ENCODE measurements at places on chromosomes 4 and X.

DNA sequence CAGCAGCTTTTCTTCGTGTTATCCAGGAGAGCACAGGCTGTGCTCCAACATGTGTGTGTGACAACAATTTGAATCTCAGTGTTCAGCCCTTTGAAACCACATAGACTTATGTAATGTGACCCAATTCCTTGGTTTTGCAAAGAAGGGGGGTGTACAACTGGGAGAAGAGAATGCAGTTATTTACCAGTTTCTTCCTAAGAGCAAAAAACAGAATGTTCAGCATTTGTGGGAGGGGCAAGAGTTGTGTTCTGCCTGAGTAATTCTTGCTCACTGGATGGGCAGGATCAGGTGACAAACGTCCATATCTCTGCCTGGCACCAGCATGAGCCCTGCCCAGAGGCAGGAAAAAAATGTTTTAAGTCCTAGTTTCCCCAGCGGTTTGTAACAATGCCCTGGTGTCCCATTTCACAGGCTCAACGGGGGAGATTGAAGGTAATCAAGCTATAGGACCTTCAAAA is 72.0 kb downstream of the PRPS1 start:
- DNase-seq = no peak

GRCh38 chr4:6475492-6476020 is 3.1 kb upstream of the PPP2R2C start:
- no peak for DNase-seq

GRCh38 chr4:2330091-2331042 is 68.5 kb upstream of the MXD4 start:
- DNase-seq = no peak

DNA sequence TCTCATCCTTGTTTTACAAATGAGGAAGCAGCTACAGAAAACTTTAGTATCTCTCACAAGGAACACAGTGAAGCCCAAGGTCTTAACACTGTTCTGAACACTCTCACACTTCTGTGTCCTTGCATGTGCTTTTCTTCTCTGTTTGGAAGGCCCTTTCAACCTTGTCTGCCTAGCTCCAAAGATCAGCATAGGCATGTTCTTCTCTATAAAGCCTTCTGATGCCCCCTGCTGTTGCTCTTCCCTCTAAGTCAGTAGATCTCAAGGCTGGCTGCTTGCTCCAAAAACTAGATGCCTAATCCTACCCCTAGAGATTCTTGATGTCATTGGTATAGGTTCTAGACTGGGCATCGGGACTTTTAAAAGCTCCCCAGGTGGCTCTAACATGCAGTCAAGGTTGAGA is 5.9 kb downstream of the APOO start:
- no peak for DNase-seq

- DNase-seq = no peak
Observed at GRCh38 chrX:110212299-110212698, 105.6 kb downstream of the AMMECR1 start.

DNA sequence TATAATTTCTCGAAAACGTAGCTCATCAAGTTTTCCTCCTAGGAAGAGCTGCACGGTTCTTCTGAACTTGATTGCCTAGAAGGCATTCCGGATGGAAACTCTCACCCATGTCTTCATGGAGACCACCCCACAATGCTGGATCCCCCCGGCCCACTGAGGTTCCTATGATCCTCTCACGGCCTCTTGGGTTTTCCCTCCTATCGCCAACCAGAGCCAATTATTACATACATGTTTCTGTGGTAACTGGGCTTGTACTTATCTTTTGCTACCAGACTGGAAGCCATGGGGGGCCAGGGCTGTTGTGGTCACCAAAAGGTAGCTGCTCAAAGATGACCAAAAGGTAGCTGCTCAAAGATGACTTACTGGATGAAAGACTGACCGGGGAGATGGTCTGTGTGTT is 131.5 kb downstream of the AFAP1 start:
- DNase-seq = no peak

DNA sequence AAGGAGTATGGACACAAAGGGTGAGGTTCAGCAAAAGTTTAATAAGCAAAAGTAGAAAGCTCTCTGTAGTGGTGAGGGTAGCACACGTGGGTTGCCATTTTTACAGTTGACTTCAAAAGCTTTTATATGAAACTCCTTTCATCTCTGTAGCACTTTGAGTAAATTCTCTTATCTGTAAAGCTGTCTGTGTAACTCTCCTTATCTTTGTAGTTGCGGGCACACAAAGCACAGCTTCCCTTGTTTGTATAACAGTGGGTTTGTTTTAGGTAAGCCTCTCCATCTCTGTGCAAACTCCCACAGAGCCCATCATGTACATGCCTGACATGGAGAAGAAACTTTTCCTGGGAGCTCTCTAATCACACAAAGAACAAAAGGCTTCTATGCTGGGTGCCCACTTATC is 325.9 kb upstream of the PABPC5 start:
- DNase-seq = no peak

DNA sequence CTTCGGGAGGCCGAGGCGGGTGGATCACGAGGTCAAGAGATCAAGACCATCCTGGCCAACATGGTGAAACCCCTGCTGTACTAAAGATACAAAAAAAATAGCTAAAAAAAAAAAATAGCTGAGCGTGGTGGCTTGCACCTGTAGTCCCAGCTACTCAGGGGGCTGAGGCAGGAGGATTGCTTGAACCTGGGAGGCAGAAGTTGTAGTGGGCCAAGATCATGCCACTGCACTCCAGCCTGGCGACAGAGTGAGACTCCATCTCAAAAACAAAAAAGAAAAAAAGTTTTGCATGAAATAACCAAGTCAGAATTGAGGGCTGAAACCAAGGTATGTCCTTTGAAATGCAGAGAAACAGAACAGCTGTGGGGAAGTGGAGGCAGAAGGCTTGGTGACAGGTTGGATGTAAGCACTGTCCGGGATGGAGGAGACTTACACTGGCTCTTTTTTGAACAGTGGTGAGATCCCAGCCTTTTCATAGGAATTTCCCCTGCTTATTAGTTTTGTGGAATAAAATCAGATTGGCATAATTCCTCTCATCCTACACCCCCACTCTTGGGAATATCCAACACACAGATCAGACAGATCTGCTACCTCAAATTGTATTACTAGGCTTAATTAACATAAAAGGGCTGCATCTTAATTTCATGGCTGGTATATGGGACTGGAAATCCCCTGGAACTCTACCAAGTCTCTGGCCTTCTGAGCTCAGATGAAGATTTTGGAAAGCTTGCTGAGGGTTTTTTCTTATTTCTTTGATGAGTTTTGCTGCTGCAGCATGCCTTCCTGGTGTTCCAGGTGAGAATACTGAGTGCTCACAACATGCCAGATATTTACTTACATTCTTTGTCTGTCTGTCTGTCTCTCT is 18.8 kb upstream of the C4orf36 start:
- no peak for DNase-seq

- no peak for DNase-seq
Observed at GRCh38 chr4:3461515-3462291, 1.4 kb upstream of the DOK7 start.

DNA sequence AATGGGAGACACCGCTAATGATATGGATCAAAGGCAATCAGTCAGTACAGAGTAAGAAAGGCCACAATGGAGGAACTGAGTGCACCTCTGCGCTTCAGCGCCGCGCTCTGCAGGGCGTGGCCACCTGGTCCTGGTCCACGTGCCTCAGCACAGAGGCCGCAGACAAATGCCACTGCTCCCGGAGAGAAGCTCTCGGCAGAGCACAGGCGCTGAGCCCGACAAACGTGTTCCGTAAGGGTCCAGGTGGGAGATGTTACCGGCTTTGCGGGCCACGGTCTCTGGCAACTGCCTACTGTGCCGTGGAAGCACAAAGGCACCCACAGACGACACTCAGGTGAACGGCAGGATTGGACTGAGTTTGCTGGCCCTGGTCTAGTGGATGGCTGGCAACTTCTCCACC is 68.9 kb downstream of the ACOX3 start:
- DNase-seq = no peak

- DNase-seq = no peak
Observed at GRCh38 chr4:159606835-159607234, 504.0 kb downstream of the RAPGEF2 start.

DNA sequence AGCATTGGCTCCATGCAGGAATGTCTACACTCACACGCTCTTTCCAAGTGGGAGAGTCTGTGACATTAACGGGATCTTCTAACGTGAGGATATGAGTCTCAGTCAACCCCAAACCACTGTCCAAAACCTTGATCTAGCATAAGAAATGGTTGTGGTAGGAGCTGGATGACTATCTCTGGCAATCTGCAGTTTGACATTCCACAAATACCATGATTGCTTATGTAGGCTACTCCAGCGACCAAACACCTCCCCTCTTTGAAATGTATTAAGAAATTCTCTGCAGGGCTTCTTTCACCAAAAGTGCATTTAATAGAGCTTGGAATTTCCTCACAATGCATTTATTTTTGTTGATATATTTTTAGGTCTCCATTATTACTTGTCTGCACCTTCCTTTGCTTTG is 14.1 kb upstream of the STX18 start:
- no peak for DNase-seq

DNA sequence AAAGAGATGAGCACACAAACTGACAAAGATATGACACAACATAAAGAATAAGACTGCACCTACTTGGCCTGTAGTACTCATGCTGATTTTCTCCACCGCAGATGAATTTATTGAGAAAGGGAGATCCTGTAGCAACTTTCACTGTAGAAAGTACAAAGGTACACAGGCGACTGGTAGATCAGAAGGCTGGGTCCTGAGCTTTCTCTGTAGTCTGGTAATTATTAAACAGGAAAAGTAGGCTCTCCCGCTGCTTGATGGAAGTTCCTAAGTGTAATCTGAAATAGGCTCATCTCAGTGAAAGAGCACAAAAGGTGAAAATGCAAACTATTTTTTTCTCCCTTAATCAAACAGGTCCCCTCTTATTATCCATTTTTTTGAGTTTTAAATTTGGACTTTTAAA is at the start of gene ADH6:
Gene ADH6 (minus strand): TSS at position 175 of the 400 bp plus-strand sequence. CDS start 94 bp downstream, at position 81.
- no peak for DNase-seq

Data from activated CD8-positive, alpha-beta memory T cell treated with anti-CD3 and anti-CD28 coated beads for 1 hour (primary cell).